Activated CD8-positive, alpha-beta memory T cell treated with anti-CD3 and anti-CD28 coated beads, Interleukin-2, amount 50 U/mL, for 48 hours (primary cell): ENCODE measurements at places on chromosomes 6 and 20.
A peak's percentile ranks its signal among the peaks of the same experiment; 100 is the strongest.

DNA sequence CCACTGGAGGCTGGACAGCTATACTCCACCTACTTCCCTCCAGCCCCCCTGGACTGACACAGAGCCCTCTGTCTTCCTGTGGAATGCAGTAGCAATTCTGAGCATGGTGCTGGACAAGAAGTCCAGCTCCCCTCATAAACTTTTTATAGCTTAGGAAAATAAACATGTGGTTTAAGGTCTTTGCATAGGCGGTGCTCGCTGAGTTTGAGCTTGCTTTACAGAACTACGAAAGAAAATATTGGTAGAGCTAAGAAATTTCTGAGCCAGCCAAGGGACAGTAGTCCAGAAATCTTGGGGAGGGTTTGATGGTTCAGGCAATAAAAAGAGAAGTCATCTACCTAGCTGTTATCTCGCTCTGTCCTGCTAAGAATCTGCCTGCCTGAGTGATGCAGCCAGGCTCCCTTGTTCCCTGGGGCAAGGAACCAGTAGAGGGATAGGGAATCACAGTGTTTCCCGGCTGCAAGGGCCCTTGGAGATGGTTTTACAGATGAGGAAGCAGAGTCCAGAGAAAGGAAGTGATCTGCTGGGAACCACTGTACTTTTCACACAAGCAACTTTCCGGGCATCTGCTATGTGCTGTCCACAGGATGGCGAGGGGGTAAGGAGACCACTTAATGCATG is 343.4 kb downstream of the CDC5L start:
- no peak for DNase-seq

GRCh38 chr6:149963462-149964307 is at the start of gene ULBP1:
TSS of gene ULBP1 (plus strand) at chr6:149963943. CDS start at chr6:149964050, 107 bp downstream.
- peak; percentile 90 for DNase-seq

- DNase-seq, result no peak
Observed at GRCh38 chr6:43125555-43125954, 45.5 kb upstream of the SRF start.

DNA sequence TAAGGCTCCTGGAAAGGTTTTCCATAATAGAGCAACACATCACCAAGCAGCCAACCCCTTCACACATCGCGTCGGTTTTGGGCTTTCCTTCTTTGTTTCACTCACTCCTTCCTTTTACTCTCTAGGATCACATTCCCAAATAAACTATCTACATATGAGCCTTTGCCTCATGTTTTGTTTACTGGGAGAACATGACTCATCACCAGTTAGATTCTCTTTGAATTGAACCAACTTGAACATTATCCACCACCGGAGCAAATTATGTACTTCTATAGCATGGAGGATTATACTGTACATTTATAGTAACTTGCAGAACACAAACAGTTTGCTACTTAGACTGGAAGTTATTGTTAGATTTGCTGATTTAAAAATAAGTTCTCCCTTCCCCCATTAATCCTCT is 41.0 kb downstream of the SAMD5 start:
- no peak for DNase-seq

DNA sequence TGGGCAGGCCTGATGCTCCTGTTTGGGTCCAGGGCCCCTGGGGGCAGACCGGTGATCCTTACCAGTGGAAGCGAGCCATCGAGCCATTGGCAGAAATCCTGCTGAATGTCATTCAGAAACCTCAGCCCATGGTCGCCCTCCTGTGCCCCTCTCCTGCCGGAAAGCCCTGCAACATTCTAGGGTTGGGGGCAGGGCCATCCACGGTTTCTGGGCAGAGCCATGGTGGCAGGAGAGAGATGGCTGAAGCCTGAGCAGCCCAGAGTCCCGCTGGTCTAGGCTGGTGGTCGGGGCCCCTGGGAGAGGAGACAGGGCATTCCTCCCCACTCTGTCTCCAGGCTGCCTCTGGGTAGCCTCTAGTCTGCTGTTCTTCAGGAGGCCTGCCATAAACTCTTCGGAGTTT is 19.6 kb upstream of the CHMP4B start:
- DNase-seq, result no peak

GRCh38 chr20:58854638-58855471 is 2.3 kb downstream of the GNAS start:
- DNase-seq, result no peak

DNA sequence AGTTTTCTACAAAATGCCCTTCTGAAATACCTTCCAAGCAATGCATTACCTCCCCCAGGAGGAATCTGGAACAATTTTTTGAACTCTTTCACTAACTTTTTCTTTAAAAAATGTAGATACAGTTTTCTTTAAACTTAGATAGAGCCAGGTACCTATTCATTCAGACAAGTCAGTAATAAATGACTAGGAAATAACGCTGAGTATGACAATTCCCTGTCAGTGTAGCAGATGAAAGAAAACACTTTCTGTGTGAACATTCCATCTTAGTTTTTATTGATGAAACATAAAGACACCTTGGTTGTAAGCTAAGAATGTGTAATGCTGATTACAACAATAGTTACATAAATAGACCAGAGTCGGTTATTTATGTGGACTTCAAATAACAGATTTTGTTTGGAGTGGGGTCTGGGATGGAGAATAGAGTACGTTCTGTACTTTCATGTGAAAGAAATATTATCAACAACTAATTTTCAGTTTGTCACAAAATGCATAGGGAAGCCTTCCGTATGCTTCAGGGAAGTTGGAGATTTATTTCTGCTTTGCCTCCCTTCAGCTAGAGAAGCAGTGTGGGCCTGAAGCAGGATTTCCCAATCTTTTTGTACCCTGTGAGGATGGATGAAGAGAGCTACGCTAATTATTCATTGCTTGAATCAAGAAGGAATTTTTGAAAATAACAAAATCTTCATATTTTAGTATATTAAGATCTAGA is 19.2 kb upstream of the QKI start:
- DNase-seq, result no peak

DNA sequence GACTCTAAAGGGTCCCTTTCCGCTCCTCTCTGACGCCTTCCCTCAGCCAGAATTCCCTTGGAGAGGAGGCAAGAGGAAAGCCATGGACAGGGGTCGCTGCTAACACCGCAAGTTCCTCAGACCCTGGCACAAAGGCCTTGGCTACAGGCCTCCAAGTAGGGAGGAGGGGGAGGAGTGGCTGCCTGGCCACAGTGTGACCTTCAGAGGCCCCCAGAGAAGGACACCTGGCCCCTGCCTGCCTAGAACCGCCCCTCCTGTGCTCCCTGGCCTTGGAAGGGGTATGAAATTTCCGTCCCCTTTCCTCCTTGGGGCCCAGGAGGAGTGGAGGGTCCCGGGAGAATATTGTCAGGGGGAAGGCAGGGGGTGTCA is 2.7 kb downstream of the VEGFA start:
- DNase-seq, result no peak

DNA sequence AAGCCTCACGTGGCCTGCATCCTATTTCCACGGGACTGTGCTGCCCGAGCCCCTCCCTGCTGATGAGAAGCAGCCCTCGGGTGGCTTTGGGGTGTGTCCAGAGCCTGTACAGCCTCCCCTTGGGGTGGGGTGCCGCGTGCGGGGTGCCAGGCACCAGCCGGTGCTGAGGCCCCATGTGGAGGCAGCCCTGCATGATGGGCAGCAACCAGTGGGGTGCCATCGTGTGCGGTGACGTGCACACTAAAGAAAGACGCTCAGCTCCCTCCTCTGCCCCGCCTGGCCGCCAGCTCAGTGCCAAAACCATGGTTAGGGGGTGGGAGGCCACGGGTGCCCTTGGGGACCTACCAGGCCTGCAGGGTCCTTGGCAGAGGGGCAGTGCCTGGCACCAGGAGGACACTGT is 26.2 kb downstream of the NTSR1 start:
- no peak for DNase-seq

DNA sequence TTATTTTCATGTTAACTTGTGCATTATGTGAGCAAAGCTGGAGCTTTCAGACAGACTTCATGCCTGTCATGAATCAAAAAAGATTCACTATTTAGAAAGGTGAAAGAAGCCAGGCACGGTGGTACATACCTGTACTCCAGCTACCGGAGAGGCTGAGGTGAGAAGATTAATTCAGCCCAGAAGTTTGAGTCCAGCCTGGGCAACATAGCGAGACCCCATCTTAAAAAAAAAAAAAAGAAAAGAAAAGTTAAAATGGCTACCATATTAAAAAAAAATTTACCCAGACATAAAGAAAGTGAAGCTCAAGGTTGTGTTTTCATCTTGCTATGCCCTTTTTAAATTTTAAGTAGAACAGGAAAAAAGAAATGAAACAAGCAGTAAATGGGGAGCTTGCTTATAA is 889 bp downstream of the CASS4 start:
- no peak for DNase-seq

GRCh38 chr20:39986173-39986904 is 702.7 kb downstream of the MAFB start:
- DNase-seq, result no peak

DNA sequence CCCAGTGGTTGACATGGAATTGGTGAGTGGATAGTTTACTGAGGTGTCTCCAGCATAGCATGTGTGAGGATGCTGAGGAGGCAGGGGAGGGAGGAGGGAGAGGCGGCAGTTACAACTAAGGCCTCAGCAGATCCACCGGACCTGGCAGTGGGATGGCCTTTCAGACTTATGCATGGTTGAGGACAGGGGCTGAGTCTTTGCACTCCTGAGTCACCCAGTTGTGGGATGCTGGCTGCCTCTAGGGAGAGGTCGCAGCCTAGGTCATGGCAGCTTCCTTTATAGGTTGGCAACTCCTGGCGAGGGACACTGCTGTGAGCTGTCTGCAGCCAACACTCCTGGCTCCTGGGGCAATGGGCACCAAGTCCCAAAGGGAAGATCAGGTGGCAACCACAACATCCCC is 380.3 kb downstream of the PREX1 start:
- DNase-seq, result peak; percentile 35

DNA sequence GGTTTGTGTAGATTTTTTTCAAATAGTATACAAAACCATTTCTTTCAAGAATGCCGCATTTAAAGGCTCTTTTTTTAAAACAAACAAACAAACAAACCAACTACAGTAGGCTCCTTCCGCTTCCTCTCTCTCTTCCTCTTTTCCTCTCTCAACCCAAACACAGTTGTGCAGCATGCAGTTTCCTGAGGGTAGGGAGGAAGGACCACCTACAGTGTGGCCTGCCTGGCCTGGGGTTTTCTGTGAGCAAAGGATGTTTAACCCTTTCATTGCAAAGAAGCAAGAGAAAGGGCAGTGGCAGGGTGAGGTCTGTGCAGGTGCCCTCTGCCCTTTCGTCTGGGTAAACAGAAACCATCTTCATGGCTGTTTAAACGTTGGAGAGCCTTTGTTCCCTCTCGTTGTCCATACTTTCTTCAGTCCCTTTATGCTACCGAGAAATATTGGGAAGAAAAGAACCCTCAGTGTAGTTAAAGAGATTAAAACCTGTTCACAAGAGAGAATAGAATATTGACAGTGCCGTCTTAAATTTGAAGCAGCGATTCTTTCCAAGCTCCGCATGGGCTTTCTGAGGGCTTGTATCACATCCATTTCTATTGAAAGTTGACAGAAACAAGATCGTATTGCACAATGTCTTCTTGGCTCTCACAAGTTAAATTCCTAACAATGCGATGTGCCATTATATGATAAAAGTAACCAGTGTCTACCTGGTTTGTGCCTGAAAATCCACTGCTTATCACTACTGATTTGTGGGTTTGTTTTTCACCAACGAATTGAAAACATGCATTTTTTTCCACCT is 215.5 kb upstream of the SNX9 start:
- no peak for DNase-seq

DNA sequence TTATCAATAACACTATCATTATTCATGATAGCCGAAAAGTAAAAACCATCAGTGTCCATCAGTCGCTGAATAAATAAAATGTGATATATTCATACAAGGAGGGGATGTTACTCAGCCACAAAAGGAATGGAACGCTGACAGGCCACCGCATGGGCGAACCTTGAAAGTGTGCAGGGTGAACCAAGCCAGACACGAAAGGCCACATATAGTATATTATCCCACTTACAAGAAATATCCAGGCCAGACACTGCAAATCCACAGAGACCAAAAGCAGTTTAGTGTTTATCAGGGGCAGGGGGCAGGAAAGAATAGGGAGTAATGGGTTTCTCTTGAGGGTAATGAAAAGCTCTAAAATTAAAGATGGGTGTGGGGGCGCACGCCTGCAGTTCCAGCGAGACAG is 5.7 kb downstream of the SOX18 start:
- DNase-seq, result no peak

DNA sequence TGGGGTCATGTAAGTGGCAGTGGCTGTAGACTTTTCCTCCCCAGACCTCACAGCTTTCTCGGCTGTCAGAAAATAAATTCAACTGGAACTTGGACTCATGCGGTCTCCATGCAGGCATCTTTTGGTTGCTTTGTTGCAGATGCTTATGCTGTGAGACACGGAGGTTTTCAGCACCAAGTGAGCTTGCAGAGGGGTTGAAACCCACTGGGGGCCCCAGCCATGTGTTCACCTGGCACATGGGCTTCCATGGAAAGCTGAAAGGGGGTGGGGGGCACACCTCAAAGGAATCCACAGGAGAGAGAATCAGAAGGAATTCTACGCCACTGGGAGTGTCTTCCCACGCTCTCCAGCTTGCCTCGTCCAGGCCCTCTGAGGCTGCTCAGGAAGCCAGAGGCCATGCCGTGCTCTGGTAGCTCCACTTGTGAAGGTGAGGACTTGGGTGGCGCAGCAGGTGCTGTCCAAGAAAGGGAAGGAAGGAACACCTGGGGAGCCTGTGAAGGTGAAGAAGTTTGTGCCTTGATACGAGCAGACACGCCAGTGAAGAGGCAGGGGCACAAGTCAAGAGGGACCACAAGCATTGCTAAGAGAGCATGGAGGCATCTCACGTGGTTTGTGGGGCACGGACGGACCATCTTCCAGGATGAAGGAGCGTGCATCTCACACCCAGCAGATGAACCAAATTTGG is 134.3 kb upstream of the PMEPA1 start:
- peak; percentile 28 for DNase-seq

DNA sequence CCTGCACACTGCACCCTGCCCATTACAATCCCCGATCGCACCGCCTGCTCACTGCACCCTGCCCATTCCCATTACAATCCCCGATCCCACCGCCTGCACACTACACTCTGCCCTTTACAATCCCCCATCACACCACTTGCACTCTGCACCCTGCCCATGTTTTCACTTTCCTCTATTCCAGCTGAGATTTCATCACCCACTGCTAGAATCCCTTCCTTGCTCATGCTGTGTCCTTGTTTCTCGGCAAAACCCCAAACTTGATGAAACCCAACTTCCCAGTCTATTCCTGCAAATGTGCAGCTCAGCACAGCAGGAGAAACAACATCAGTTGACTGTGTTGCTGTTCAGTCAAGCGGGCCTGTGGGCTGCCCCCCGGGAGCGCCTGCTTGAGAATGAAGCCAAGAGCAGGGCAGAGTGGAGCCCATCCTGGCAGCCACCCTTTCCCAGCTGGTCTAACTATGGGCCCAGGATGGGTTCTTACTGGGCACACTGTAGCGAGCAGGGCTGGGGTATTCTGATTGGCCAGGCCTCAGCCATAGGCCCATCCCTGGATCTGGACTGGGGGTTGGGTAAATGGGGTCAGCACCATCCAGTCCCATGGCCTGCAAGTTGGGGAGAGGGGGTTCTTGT is 17.2 kb downstream of the MOCS3 start:
- DNase-seq, result no peak
